ENCODE measurements at places on chromosomes 6 and 20.

DNA sequence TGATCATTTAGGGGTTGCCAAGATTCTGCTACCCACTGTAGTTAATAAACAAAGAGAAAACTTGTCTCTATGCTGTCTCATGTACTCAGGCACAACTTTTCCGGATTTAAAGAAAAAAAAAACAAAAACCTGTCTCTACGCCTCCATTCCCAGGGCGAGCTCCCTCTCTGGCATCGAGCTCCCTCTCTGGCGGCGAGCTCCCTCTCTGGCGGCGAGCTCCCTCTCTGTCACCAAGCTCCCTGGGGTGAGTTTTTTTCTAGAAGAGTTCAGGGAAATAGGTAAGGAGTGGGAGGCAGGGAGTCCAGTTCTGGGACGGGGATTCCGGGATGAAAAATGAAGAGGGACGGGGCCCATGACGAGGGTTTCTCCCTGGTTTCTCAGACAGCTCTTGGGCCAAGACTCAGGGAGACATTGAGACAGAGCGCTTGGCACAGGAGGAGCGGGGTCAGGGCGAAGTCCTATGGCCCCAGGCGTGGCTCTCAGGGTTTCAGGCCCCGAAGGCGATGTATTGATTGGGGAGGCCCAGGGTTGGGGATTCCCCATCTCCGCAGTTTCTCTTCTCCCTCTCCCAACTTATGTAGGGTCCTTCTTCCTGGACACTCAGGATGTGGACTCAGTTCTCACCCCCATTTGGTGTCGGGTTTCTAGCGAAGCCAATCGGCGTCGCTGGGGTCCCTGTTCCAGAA lies 16.5 kb upstream of the HLA-A start:
- DNase-seq: no peak

- no peak for DNase-seq
Measured at GRCh38 chr6:129517288-129517687, 192.7 kb downstream of the ARHGAP18 start.

DNA sequence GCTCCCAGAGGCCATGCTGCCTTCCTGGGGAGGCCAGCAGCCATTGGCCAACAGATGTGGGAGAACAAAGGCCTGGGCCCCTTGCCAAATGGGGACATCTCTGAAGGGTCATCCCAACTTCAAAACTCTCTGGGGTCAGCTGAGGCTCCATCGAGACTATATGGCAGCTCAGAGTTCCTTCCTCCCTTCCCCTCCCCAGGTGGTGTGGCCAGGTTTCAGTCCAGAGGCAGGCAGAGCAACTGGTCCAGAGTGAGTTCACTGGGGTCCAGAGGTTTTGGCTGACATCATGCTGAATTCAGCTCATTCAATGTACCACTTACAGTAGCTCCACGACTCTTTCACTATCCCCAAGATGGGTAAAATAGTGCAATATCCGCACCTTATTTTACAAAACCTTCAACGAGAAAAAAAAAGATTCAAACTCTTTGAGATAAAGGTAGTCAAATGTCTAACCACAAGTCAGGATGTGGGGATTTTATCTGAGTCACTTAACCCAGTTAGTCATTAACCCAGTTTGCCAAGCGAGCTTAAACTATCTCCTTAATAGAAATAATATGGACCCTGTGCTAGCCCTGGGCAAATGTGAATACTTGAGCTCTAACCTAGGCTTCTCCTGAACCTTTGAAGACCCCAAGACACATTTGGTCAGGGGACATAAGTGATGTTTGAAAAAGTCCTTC lies 108.4 kb upstream of the PLEKHG1 start:
- DNase-seq: no peak

GRCh38 chr6:152209211-152209610 lies 401.7 kb downstream of the ESR1 start:
- no peak for DNase-seq

- no peak for DNase-seq
Measured at GRCh38 chr20:2379511-2380229, 1.0 kb upstream of the TGM6 start.

GRCh38 chr20:62739067-62739466 lies 30.4 kb downstream of the NTSR1 start:
- DNase-seq: no peak

DNA sequence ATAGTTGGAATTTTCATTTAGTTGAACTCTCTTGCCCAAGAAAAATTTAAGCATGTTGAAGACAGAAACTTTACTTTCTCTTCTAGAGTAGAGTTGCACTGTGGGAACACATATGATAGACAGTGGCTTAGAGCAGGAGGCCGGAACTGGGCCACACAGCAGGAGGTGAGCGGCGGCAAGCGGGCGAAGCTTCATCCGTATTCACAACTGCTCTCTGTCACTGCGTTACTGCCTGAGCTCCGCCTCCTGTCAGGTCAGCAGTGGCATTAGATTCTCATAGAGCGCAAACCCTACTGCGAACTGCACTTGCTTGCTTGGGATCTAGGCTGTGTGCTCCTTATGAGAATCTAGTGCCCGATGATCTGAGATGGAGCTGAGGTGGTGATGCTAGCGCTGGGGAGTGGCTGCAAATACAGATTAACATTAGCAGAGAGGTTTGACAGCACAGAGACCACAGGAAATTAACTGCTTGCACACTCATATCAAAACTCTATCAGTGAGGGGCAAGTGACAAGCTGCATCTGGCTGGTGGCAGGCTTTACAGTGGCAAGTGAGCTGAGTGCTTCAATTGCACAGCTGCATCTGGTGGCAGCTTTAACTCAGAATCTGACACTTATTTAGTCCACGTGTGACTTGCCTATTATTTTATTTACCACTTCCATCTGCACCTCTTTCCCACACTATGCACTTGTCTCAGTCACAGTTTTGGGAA lies 174.9 kb upstream of the C6orf118 start:
- DNase-seq: no peak

GRCh38 chr20:5893052-5893451 lies 57.3 kb downstream of the TRMT6 start:
- no peak for DNase-seq

DNA sequence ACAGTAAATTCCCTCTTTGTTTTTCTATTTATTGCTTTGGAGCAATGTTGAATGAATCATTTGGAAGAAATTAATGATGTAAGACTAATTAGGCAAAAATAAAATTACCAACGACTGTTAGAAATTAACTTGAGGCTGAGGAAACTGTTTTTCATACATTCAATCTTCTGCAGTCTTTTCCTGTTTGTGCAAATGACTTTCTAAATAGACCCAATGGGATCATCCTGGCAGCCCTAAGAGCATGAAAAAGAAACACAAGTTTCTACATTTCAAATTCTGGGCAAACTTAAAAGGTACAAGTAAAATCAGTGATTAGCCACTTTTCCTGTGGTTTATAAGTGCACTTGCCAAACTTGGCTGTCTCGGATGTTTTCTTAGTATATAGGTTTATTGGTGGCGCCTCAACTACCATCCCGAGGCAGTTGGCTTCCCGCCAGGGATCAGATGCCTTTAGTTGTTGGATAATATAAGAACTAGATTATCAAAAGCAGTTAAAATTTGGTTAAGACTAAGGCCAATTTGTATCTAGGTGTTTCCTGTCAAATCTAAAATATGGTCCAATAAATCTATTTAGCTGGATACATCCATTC lies 181.2 kb downstream of the ISM1 start:
- no peak for DNase-seq

GRCh38 chr6:39280247-39280731 lies 33.9 kb downstream of the KCNK17 start:
- peak; percentile 57 for DNase-seq

- DNase-seq: no peak
Measured at GRCh38 chr6:9514146-9514545, 900.7 kb downstream of the TFAP2A start.

GRCh38 chr20:48716086-48716485 lies 111.7 kb downstream of the PREX1 start:
- DNase-seq: no peak

GRCh38 chr6:117389227-117390057 lies 36.3 kb downstream of the ROS1 start:
- no peak for DNase-seq

DNA sequence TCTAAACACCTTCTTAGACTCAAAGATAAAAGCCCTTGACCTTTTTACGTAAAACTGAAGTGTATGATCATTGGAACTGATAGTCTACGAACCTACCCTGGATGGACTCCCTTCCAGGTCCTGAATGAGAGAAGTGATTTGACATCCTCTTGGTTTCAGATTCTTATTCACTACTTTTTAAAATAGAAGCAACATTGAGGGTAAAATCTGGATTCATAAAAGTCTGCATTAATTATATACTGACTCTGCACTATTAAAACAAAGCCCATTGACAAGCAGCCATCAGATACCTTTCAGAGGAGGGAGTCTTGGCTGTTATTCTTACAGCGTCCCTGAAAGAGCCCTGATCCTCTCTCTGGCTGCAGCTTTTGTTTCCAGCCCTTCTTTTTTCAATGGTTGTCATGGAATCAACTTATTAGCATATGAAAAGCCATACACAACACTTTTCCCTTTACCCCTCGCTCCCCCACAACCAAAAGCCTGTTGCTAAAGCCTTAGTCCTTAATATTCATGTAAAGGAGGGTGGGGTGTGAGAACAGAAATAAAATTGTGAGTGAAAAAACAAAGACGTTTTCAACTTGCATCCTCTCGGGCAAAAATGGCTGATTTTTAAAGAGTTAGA lies 270.0 kb upstream of the MARCKS start:
- no peak for DNase-seq

DNA sequence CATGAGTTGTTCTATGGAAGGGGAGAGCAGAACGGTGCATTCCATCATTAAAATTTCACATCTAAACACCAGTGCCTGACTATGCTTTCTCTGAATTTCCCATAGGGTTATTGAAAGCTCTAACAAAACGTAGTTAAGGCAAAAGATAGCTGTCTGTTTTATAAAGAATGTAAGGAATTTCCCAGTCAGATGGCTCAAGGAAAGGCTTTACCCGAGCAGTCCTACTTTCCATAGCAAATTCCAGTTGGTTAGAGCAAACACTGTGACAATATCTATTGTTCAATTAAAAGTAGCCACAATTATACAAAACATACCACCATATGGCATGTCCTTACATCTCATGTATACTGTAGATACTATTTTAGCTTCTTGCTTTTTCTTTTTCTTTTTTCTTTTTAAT lies 1059.5 kb upstream of the FLRT3 start:
- DNase-seq: no peak

- no peak for DNase-seq
Measured at GRCh38 chr20:19552221-19553180, 205.6 kb upstream of the RIN2 start.

DNA sequence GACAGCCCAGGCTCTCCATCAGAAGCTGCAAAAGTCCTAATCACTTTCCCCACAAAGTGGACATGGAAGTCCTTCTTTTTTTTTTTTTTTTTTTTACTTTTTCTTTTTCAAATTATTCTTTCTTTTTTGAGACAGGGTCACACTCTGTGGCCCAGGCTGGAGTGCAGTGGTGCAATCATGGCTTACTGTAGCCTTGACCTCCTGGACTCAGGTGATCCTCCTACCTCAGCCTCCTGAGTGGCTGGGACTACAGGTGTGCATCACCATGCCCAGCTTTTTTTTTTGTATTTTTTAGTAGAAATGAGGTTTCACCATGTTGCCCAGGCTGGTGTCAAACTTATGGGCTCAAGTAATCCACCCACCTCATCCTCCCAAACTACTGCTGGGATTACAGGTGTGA lies 29.0 kb upstream of the AKIRIN2 start:
- no peak for DNase-seq

- no peak for DNase-seq
Measured at GRCh38 chr6:126396131-126396530, 56.2 kb downstream of the CENPW start.
